ENCODE measurements at places on chromosomes 6 and 20. TPM values are rescaled to one million over a fixed set of nuclear protein-coding genes. Genes with fewer than 3 reads are reported as not detected.

BACH2 gene
- total RNA-seq, result 0.42 TPM

TBXT gene
- not detected for total RNA-seq

KIF16B gene
- 14.7 TPM for total RNA-seq

OR2H1 gene
- not detected for total RNA-seq

MUCL3 gene
- 0.20 TPM for total RNA-seq

Measured in A549 treated with Mapracorat at 1 μM for 4 hours (cell line).